ENCODE measurements at places on chromosomes 1 and 21.

GRCh38 chr1:228865627-228866330 lies 130.5 kb downstream of the RHOU start:
- DNase-seq = no peak

DNA sequence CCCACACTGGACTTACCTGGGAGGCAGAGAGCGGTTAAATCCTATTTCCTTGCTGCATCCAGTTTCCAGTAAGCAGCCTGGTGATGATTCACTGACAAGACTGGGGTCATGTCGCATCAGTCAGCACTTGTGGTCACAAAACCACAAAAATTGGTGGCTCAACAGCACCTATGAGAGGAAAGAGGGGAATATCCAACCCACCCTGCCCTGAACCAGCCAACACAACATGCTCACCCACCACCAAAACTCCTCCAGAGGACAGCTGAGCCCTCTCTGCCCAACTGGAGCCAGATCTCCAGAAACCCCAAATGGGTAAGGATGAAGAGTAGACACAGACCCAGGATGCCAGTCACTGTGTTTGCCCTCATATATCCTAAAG lies 64.0 kb downstream of the CD46 start:
- DNase-seq = peak; percentile 36

- no peak for DNase-seq
These were observed 10.4 kb upstream of the UHMK1 start for GRCh38 chr1:162487241-162487640.

- no peak for DNase-seq
These were observed 55.2 kb upstream of the WDR26 start for GRCh38 chr1:224489534-224490365.

GRCh38 chr21:43829575-43830119 lies 35.4 kb upstream of the AGPAT3 start:
- no peak for DNase-seq

All from CD4-positive, alpha-beta T cell treated with Interleukin-10 for 1 hour (primary cell).